ENCODE measurements at places on chromosomes 12 and 14.

DNA sequence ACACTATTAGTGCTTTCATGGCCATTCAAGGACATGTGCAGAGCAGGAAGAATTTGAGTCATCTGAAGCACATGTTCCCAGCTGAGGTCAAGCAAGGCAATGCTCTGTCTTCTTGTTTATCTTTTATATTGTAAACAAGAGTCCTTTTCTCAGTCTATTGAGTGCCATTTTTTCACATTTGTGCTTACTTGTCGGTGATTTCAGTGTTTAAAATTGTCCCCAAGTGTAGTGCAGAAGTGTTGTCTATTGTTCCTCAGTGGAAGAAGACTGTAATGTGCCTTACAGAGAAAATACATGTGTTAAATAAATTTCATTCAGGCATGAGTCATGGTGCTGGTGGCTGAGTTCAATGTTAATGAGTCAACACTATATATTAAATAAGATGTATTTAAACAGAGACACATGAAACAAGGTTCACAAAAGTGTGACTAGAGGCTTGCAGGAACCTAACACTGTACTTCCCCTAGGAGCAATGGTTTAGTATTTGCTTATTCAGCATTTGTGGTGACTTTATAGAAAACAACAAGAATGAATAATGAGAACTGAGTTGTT, 391.1 kb downstream of the LRIG3 start:
- no peak for DNase-seq

DNA sequence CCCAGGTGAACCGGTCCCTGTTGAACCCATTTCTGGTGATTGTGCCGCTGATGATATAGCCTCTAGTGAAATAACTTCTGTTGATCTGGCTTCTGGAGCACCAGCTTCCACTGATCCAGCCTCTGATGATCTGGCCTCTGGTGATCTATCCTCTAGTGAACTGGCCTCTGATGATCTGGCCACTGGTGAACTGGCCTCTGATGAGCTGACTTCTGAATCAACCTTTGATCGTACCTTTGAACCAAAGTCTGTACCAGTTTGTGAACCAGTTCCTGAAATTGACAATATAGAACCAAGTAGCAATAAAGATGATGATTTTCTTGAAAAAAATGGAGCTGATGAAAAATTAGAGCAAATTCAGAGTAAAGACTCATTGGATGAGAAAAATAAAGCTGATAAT, 59.1 kb downstream of the ATF7IP start:
- DNase-seq: no peak

DNA sequence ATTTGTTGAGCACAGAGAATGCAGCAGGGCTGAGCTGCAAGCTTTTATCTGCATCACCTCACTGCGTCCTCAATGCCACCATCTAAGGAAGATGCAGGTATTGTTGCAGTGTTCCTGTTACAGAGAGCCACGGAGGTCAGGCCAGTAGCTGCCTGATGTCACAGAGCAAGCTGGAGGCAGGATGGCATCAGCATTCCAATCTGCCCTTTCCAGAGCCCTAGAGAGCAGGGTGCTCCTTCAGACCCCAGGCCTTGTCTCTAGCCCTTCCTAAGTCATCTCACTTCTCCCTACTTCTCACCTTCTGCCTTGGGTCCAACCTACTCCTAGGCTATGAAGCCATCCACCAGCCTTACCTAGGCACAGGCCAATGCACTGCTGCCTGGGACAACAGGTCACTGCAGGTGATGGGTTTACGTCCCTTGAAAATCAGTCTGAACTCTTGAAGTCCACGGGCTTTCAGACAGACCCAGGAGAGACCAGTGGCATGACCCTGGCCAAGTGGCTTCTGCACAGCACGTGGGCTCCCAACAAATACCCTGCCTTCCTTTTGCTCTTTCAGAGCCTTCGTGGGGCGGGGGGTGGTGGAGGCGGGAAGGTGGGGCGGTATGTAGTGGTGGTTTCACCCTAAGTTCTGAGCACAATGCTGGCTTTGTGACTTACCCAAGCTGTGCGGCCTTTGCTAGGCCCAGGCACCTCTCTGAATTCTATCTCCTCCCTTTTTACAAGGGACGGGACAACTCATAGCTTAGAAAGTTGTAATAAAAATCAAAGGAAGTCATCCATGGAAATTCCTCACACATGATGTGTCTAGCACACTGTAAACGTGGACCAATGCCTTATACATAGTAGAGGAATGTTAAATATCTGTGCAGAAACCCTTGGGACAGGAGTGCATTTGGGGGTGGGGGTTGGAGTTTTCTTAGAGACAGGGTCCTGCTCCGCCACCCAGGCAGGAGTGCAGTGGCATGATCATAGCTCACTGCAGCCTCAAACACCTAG, 136.0 kb downstream of the KSR2 start:
- no peak for DNase-seq

DNA sequence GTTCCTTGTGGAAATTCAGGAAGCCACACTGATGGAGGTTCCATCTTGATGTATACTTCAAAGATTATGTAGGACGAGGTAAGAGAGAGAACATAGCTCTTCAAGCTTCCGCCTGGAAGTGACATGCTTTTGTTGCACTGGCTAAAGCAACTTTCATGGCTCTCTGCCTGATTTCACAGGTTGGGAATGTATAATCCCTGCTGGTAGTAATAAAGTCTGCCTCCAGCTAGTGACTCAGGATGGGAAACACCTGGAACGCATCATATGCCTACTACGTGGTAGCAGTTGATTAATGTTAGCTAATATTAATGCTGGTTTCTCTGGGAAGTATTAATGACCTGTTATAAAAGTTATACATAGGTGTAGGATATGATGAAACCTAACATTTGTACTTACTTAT, 71.1 kb downstream of the PELI2 start:
- DNase-seq: no peak

- no peak for DNase-seq
Measured at GRCh38 chr14:68986926-68987652, 8.0 kb upstream of the ACTN1 start.

DNA sequence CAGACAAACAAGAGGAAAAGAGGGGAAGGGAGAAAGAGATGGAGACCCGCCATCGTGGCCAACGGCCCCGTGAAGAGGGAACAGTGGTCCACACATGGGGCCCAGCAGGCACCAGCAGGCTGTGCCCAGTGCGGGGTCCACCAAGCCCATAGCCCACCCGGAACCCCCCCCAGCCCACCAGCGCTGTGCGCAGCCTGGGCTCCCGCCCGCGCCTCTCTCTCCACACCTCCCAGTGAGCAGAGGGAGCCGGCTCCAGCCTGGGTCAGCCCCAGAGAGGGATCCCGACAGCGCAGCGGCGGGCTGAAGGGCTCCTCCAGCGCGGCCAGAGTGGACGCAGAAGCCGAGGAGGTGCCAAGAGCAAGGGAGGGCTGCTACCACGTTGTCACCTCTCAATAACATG, 105.0 kb upstream of the TMTC1 start:
- no peak for DNase-seq

DNA sequence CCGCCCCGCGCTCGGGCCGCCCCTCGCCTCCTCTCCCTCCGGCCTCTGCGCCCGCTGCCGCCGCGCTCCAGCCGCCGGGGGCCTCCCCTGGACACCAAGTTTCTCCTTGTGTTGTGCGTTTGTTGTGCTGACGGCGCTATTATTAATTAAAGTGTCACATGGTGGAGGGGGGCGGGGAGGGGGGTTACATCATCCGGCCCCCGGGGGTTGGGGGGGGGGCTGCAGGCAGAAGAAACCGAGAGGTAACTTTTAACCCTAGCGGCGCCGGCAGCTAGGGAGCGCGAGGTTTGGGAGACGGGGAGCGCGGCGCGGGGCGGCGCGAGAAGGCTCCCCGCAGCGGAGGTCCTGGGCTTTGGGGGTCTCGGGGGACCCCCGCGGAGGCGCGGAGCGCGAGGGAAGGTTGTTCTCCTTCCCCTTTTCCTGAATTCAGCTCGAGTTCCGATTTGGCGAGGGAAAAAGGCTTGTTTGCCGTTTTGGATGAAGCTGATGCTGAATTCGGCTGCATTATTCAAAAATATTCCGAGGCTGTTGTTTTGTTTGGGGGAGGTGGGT, at the start of gene HRK:
TSS of gene HRK (minus strand) at position 117 of the 552 bp plus-strand sequence. CDS start 134 bp downstream, outside the sequence.
- DNase-seq: peak; percentile 65

GRCh38 chr12:1796515-1797010, 23.8 kb upstream of the LRTM2 start:
- no peak for DNase-seq

GRCh38 chr12:113201187-113202177, 16.0 kb downstream of the RITA1 start:
- DNase-seq: no peak

- no peak for DNase-seq
Measured at GRCh38 chr12:49792181-49792970, 35.8 kb downstream of the NCKAP5L start.

- DNase-seq: no peak
Measured at GRCh38 chr12:31586728-31587127, 4.2 kb downstream of the DENND5B start.

DNA sequence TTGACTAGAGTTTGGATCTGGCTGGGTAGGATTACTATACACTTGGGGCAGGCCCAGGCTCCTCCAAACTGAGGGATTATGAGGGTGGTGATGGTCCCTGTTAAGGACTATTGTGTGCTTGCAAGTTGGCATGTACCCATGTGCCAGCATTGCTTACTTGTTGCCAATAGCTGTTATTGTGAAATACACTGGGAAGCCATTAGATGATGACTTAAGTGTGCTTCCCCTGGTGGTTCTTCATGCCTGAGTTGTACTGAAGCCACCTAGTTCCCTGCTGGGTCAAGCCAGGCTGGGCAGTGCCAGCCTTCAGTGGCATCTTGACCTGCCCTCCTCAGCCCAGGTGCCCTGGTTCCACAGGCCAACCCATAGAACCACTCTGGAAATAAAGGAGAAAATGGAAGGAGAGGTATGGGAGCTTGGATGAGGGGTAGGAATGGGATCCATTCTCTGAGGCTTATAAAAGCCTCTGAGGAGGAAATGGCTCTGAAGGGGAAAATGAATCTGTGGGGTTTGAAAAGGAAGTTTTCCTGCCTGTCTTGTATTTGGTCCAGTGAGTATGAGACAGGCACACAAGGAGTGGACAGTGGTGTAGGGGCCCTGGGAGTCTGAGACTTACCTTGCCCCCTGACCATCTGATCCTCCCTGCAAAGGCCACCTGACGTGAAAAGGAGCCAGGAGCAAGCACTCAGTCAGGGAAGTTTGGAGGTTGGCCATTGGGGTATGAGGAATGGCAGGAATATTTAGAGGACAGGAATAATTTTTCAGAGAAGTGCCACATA, 724 bp downstream of the LTB4R start:
- DNase-seq: peak; percentile 8

DNA sequence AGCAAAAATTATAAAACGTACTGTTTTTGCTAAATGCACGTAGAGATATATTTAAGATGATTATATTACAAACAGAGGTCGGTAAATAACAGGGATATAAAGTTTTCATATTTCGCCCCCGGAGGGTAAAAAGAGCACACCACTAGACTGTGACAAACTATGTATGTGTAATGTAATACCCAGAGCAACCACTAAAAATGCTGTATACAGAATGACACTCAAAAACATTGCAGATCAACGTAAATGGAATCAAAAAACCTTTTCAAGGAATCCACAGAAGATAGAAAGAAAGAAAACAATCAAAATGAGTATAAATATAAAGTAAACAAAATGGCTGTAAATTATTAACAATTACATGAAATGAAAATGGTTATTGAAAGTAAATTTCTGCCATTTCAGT, 37.6 kb upstream of the PRB4 start:
- no peak for DNase-seq

- DNase-seq: no peak
Measured at GRCh38 chr12:102299731-102300130, 102.1 kb upstream of the PMCH start.

DNA sequence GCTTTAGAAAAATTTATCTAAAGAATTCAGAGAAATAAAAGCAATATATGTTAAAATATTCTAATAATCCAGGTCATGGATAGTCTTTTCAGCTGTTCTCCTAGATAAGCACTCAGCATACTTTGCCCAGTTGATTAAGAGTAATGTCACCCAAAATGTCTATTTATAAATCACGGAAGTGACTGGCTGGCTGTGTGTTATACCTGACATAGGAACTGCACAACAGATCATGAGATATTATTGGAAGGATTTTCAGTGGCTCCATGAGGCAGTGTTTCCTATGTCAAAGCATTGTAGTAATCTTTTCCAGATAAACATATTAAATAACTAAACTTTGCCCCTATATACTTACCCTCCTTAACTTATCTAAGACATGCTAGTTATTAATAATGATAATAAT, 128.8 kb downstream of the ITPR2 start:
- DNase-seq: no peak

- DNase-seq: no peak
Measured at GRCh38 chr14:61179796-61180398, 101.2 kb downstream of the TMEM30B start.

DNA sequence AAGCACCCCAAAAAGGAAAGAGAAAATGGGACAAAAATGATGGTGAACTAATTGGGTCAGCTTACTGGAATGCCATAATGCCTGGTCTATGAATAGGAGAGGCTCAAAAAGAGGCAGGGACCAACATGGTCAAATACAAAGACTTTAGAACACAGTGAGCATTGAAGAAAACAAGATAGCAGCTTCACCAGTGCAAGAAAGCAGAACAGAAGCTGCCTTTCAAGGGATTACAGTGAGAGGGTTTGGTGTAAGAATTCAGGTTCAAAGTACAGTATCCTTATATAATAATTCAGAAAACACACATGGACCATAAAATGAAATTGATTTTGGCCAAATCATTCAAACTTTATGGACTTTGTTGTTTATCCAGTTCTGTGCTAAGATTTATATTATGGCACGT, 162.1 kb downstream of the NAV3 start:
- DNase-seq: no peak

DNA sequence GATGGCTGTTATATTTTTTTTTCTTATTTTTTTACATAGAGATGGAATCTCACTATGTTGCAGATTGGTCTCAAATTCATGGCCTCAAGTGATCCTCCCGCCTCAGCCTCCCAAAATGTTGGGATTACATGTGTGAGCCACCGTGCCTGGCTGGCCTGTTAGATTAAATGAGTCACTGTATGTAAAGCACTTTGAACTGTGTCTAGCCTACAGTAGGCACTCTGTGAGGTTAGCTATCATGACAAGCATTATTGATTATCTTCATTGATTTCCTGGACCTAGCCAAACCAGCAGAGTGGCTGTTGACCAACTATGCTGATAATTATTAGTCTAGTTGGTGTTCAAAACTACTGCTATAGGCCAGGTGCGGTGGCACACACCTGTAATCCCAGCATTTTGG, 42.6 kb downstream of the ARF6 start:
- no peak for DNase-seq

- DNase-seq: no peak
Measured at GRCh38 chr12:29883941-29884554, 100.3 kb upstream of the TMTC1 start.

All from COR-L47 (cell line).